ENCODE measurements at places on chromosomes 5 and 9. TPM values are rescaled to one million over a fixed set of nuclear protein-coding genes. Genes with fewer than 3 reads are reported as not detected.

- DNase-seq, result no peak
Observed at GRCh38 chr5:95076395-95077185, 208.3 kb downstream of the MCTP1 start.

NR2F1-AS1 gene
- polyA plus RNA-seq, result 59.1 TPM

SLC27A4 gene
- 16.7 TPM for polyA plus RNA-seq

SHC3 gene
- polyA plus RNA-seq, result 2.7 TPM

AFAP1L1 gene
- 21.9 TPM for polyA plus RNA-seq

FBXW5 gene
- 33.7 TPM for polyA plus RNA-seq

GRCh38 chr5:19865336-19866089 lies 122.5 kb downstream of the CDH18 start:
- no peak for DNase-seq

MAMDC4 gene
- polyA plus RNA-seq, result 5.4 TPM

DNA sequence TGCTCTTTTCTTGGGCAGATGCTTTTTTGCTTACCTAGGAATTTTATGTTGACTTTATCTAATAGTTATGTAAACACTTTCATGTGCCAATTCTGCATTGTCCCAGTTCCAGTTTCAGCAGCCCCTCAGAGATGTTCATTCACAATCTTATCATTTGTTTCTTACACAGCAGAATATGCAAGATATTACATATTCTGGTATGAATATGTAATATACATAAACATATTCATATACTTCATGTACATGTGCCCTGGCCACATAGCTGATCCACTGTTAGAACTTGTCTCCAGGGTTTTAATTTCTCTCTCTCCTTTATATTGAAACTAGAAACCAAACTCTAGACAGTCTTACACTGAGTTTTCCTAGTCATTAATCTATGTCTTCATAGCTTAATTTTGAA lies 90.2 kb upstream of the PARP8 start:
- no peak for DNase-seq

ELAVL2 gene
- 5.0 TPM for polyA plus RNA-seq

GRCh38 chr5:1883120-1883924 lies 597 bp upstream of the IRX4 start:
- no peak for DNase-seq

- peak; percentile 41 for DNase-seq
Observed at GRCh38 chr5:107670932-107671741, at the start of gene EFNA5. TSS of gene EFNA5 (minus strand) at chr5:107670937.

GRCh38 chr5:10894445-10895054 lies 133.5 kb upstream of the DAP start:
- DNase-seq, result peak; percentile 26

GRCh38 chr9:100573655-100574260 lies 4.1 kb upstream of the CAVIN4 start:
- DNase-seq, result no peak

TAF1L gene
- 0.10 TPM for polyA plus RNA-seq

DNA sequence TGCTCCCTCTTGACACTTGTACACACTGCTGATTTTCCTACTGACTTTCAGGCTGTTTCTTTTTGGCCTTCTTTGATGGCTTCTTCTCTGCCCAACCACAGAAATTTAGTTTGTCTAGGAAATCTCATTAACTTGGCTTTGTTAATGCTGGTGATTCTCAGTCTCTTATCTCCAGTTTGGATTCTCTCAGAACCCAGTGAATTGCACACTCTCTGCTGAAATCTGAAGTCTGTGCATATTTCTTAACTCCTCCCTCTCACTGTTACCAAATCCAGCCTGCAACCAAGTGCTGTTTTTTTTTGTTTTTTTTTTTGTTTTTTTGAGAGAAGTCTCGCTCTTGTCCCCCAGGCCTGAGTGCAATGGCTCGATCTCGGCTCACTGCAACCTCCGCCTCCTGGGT lies 117.2 kb downstream of the CDC42SE2 start:
- no peak for DNase-seq

TRPM6 gene
- 1.1 TPM for polyA plus RNA-seq

- peak; percentile 31 for DNase-seq
Observed at GRCh38 chr5:74638970-74639806, 1.3 kb downstream of the ENC1 start.

- no peak for DNase-seq
Observed at GRCh38 chr5:24899180-24899579, 254.4 kb upstream of the CDH10 start.

DNA sequence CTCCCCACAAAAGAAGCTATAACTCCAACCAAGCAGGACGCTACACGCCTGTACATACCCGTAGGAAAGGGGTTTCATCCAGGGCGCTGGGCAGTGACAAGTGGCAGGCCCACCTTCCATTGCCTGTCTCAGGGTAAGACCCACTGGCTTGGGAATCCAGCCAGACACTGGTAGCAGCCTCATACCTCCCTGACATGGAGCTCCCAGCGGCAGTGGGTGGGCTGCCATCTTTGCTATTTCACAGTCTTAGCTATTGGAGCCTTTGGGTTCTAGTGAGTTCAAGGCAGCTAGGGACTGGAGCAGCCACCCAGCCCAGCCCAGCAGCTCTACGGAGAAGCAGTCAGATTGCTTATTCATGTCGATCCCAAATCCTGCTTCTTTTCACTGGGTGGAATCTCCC lies 3.4 kb upstream of the IFNA10 start:
- DNase-seq, result no peak

DNA sequence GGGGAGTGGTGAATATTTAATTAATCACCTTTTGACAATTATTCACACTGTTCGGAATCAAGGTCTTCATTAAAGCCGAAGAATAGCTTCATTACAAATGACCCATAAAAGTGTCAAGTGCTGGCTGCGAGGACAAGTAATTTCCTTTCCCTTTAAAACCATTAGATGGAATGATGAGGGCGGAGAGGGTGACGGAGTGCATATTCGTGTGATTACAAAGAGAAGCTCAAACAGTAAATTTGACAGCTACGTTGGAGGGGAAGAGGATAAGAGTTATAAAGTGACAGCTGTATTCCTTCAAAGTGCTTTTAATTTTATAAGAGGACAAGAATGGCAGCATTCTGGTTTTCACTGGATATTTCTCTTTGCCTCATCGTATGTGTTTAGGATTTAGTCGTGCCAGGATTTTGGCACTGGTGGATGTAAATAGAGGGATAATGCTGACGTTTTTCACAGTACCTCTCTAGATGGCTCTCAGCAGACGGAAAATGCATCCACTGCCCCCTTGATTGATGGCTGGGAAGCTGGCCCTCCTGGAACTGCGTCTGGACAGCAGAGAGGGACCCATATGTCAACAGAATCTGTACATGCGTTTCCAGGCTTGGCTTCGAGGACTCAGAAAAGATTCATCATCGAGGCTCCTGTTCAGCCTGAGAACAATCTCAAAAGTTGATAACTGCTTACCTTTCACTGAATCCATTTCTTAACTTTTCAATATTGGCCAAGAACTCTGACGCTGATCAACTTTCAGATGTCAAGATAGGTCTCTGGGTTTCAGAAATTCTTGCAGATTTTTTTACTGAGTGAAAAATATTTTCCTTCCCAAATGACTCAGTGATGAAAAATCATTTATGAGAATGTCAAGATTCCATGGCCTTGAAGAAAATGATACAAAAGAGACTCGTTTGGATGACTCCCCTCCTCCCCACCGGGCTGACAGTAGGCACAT lies 50.4 kb upstream of the IRX2 start:
- DNase-seq, result no peak

PALM2AKAP2 gene
- 11.0 TPM for polyA plus RNA-seq

- DNase-seq, result no peak
Observed at GRCh38 chr9:121275781-121276658, 8.1 kb downstream of the GSN start.

GMCL2 gene
- not detected for polyA plus RNA-seq

IL3 gene
- polyA plus RNA-seq, result not detected

DNA sequence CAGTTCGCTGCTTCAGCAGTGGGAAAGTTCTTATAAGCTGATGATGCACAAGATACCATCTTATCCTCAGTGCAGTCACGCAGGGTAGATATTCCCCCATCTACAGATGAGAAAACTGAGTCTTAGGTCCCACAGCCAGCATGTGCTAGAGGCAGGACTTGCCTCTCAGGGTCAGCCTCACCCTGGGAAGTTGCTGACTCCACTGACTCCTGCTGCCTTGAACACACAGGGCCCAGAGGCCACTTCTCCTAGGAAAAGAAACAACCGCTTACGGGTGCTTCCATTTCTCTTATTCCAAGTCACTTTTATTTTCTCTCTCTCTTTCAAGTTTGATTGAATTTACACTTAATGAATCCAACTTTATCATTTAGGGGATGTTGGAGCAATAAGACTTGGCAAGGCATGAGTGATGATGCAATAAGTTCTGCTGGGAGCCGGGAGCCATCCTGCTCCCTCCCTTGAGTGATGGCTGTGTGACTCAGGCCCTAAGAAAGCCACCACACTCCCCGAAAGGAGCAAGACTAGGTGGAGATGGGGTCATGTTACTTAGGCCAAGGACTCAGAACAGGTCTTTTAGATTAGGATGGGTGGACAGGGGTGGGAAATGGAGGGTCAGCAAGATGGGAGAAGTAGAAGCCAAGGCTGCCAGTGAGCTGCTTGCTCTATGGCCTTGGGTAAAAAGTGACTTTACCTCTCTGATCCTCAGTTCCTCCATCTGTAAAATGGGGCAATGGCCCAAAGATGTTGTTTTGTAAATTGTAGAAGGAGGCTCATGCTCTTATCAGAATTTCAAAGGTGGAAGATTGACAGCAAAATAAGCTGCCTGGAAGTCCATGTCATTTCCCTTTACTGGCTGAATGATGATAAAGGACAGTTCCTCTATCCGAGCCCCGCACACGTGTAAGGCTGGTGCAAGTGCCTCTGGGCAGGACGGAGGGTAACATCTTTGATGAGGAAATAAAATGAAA lies 67.4 kb upstream of the ZNF618 start:
- DNase-seq, result no peak

RAB24 gene
- polyA plus RNA-seq, result 23.7 TPM

DNA sequence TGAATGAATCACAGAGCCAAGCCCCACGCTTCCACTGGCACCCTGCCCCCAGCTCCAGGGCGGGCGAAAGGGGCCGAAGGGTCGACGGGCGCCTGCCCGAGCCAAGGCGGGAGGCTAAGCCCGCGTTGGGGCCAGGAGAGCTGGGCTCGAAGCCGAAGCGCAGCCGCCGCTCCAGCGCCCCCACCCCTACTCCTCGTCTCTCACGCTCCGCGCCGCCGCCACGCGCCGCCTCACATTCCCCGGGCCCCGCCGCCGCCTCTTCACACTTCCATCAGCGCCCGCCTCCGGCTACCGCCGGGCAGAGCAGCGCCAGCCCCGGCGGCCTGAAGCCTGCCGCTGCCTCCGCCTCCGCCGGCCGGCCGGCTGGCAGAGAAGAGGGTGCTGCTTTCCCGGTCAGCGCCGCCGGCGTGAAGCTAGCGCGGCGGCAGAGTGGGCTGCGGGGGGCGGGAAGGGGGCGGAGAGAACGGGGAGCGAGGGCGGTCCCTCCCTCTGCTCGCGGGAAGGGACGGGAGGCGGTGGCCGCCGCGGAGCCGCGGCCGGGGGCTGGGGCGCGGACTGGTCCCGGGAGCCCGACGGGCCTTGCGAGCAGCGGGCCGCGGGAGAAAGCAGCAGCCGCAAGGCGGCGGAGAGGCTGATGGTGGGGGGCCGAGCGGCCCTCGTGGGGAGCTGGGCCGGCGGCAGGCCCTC lies at the start of gene HOMER1:
Gene HOMER1 (minus strand): TSS at position 431 of the 687 bp plus-strand sequence. CDS start 1,360 bp downstream, outside the sequence.
- peak; percentile 76 for DNase-seq

DNA sequence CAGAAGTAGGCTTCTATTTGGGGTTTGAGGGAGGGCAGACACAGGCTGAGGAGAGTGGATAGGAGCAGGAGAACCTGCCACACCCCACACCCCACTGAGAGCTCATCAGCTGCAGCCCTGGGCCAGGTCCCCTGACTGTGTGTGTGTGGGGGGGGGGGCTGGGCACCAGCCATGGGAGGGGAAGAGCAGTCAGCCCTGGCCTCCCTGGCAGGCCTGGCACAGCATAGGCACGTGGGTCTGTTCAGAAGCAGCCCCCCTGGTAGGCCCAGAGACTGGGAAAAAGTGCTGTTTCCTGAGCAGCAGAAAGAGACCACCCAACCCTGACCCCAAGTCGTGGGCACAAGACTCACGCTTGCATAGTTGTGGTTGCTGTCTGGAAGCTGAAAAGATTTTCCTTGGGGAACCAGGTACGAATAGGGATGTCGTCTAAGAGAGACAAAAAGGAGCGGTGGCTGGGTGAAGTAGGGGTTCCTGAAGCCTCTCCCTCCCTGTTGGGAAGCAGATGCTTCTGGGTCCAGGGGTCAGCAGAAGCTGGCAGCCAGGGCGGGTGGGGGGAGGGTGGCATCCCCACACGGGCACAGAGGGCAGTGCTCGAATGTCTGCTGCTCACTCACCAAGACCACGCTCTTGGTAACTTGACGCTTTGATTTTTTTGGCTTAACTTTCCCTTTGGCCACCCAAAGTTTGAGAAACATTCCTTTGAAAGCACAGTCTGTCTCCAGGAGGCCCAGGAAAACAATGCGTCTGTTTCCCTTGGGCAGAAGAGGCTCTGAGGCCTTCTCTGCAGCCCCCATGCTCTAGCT lies 2.9 kb downstream of the NSMF start:
- DNase-seq, result no peak

DNA sequence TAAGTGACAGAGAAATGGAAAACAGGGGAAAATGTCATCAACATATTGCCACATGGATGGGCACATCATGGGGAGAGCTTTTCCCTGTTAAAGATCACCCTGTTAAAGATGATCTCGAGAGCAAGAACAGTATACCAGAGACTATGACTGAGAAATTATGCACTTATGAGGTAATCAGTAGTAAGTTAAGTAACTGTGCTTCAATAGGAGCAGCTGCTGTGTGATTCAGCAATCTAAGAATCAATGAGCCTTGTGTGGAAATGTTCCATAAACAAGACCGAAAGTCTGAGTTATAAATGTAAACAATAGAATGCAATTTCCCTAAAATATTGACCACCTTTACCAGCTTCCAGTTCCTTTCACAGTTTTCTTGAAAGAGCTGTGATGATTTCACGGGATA lies 582.3 kb downstream of the CAAP1 start:
- no peak for DNase-seq

DNA sequence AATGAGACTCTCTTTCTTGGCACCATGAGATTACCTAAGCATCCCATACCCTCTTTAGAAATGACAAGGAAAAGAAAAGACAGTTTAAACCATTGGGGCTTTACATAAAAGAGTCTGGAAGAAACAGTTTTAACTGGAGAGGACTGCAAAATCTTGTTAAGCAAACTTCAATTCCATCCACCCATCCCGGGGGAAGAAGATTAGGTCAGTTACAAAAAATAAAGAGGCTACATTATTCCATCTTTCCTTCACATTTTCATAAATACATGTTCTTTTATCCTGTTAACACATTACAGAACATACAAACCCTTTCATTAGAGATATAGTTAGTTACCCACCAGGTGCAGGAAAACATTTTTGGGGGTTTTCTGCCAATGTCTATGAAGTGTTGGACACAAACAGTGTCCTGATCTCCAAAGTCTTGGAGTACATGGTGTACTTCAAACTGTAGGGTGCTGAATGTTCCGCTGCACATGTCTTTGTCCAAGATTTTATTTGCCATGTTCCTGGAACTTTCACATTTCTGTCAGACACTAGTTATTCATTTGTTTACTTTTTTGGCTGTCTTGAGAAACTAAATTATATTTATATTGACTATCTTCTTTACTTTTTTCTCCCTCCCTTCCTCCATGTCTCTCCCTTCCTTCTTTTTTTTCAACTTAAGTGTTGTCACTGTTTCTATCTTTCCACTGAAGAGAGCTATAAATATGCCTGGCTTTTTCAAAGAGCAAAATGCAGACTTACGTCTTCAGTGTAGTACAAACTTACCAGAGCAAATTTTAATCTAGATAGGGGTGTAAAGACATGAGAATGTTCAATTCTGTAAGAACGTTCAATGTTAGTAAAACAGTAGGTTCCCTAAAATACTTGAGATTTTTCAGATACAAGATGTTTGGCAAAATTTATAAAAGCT lies 410.9 kb upstream of the PRR16 start:
- no peak for DNase-seq

GRCh38 chr5:172868924-172869591 lies 35.0 kb downstream of the ERGIC1 start:
- no peak for DNase-seq

- no peak for DNase-seq
Observed at GRCh38 chr9:6153425-6153824, 62.2 kb upstream of the IL33 start.

All from left kidney (tissue), 8 donors.